Fibroblast of skin of back (primary cell): ENCODE measurements at places on chromosomes 13 and 19.

GRCh38 chr13:27171244-27171826 lies at the start of gene USP12:
TSS of gene USP12 (minus strand) at chr13:27171811. CDS start at chr13:27171639, 172 bp downstream.
- DNase-seq: no peak

- DNase-seq: no peak
These were observed 324.9 kb downstream of the FOXO1 start for GRCh38 chr13:40341501-40341900.

DNA sequence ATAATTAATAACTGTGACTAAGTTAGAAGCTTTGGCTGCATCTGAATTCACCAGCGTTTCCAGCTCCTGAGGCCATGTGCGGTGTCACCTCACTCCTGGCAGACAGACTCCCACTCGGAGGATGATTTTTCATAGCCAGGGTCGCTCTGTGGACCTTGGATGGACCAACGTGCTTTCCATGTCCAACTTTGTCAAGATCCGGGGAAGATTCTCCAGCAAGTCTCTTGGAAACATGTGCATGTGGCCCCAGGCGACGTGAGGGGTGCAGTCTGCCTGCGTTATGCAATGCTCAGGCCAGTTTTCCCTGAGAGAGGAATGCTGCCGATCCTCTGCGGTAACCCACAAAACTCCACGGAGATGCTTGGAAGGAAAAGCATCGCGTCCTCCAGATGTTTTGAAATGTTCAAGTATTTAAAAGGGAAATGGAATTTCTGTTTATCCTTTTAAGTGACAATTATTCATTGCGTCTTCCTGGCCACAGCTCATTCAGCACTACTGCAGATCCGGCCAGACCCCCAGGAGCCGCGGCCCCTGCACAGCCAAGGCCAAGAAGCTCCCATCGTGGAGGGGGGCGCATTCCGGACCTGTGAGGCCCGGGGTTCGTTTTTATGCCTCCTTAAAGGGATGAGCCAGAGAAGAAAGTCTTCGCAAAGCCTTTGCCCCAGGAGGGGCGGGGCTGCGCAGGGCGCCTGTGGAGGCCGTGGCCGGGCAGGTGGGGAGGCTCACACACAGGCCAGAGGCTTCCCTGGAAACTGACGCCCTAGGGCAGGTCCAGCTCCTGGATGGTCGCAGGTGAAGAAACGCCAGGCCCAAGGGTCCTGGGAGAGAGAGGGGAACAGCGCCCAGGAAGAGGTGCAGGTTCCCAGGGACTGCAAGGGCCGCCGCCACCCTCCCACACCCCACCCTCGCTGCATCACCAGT lies 46.0 kb downstream of the C13orf46 start:
- DNase-seq: peak; percentile 98

DNA sequence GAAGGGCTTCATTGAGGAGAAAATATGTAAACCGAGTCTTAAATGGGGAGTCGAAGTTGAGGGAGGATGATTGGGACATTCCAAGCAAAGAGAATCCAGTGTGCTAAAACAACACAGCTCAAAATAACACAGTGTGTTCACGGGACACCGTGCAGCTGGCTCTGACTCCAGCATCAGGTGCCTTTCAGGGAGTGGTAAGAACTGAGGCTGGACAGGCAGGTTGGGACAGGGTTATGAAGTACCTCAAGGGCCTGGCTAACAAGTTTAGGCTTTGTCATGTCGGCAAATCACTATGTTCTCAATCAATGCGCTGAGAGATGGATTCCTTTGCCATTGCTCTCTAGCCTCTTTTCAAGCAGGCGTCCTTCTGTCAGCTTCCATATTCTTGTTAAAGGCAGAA lies 27.5 kb upstream of the WDFY2 start:
- no peak for DNase-seq

DNA sequence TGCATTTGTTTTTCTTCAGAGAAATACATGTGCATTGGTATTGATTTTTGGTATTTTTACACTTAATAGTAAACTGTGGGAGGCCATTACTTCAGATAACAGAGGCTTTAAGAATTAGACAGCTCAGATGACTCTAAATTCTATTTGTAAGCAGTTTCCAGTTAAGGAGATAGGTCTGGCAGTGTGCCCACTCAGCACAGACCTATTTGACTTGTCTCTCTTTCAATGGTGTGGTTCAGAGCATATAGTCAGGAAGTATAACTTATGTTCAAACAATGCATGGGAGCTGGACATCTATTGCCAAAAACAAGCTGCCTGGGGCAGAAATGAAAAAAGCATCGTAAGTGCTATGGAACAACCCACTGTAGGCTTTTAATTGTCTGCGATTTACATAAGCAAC lies 370.7 kb downstream of the HS6ST3 start:
- DNase-seq: no peak

DNA sequence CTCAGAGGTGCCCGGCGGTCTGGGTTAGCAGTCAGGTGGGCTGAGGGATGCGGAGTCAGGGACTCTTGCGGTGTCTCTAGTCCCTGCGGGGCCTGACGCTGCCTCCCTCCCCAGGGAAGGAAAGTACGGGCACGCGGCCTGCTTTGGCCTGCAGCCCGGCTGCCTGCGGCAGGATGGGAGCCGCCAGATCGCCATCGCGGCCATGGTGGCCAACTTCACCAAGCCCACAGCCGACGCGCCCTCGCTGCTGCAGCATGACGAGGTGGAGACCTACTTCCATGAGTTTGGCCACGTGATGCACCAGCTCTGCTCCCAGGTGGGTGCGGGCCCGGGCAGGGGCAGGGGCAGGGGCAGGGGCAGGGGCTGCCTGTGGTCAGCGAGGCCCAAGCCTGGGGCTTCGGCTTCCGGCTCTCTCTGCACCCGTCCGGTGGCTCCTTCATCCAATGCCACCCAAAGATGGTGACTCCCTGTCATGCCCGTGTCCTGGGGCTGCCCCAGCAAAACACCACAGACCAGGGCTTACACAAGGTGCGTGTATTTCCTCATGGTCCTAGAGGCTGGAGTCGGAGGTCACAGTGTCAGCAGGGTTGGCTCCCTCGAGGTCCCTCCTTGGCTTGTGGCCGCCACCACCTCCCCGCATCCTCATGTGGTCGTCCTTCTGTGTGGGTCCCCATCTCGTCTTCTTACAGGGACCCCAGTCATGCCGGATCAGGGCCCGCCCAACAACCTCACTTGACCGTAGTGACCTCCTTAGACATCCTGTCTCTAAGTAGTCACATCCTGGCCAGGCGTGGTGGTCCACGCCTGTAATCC lies 11.3 kb upstream of the ZNF554 start:
- DNase-seq: no peak

DNA sequence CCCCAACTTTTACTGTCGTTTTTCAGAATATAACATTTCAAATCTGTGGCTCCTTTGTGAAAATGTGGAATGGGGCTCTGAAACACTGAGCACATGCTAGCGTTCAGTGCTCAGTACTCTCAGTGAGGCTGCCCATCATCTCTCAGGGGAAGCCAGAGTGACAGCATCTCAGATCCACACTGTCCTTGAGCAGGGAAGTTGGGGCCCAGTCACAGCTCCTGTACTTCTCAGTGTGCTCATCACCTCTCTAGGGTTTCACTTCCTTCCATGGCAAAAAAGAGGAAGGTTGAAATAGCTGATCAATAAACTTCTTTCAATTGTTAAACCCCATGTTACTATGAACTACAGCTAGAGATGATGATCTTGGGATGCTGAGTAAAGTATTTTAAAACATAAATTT lies 565.9 kb upstream of the SPRY2 start:
- no peak for DNase-seq

- no peak for DNase-seq
These were observed 363.1 kb downstream of the EFNB2 start for GRCh38 chr13:106172176-106172905.

- DNase-seq: no peak
These were observed at the start of gene PCDH20 for GRCh38 chr13:61415749-61416148. TSS of gene PCDH20 (minus strand) at chr13:61415849. CDS start at chr13:61415158, 691 bp downstream.

DNA sequence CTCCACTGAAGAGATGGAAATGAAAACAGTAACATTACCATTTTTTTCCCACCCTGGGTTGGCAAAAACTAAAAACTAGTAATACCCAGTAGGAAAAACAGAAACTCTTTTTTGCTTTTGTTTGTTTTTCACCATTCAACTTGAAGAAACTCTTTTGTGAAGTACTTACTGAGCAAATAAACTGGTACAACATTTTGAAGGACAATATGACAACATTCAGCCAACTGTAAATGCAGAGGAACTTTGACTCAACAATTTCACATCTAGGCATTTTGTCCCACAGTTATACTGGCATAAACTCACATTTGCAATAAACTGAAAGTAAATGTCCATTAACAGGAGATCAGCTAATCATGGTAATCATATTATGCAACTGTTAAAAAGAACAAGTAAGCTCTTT lies 152.5 kb downstream of the RNF17 start:
- DNase-seq: no peak

DNA sequence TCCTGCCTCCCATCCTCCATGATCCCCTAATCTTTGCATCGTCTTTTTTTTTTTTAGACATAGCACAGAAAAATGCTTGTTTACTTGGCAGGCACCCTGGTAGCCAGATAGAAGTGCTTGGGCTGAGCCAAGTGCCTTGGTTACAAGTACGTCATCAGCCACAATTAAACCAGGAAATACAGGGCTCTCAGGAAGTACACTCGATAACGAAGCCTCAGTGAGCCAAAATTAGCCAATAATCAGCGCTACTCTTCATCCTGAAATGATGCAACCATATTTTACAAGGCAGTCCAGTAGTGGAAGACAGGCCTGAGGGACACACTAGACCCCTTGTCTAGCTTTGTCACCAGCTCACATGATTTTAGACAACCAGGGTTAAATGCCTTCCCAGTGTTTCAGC lies 194.0 kb upstream of the NBEA start:
- DNase-seq: no peak

GRCh38 chr19:44891016-44891882 lies at the start of gene TOMM40:
TSS of gene TOMM40 (plus strand) at chr19:44891254. CDS start at chr19:44891416, 162 bp downstream.
- peak; percentile 100 for DNase-seq

DNA sequence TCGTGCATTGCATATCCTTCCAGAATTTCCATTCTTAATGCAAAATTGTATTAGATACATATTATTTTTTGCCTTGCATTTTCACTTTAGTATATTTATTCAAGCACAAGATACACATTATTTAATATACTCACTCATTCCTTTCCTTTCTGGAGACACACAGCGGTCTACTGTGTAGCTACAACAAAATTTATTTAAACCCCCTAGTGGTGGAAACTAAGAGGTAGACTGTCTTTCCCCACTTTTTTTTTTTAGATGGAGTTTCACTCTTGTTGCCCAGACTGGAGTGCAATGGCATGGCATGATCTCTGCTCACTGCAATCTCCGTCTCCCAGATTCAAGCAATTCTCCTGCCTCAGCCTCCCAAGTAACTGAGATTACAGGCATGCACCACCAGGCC lies 2040.3 kb upstream of the PCDH20 start:
- DNase-seq: no peak
